Effector memory CD8-positive, alpha-beta T cell (primary cell): ENCODE measurements at places on chromosomes 6 and 20.

- no peak for DNase-seq
Measured at GRCh38 chr6:158519300-158519699, 40.6 kb upstream of the TMEM181 start.

- no peak for DNase-seq
Measured at GRCh38 chr6:45438849-45439406, 61.2 kb upstream of the SUPT3H start.

- DNase-seq, result no peak
Measured at GRCh38 chr6:150142670-150143515, at the start of gene PPP1R14C. PPP1R14C (plus strand) TSS chr6:150143044; CDS start chr6:150143193, 149 bp downstream.

DNA sequence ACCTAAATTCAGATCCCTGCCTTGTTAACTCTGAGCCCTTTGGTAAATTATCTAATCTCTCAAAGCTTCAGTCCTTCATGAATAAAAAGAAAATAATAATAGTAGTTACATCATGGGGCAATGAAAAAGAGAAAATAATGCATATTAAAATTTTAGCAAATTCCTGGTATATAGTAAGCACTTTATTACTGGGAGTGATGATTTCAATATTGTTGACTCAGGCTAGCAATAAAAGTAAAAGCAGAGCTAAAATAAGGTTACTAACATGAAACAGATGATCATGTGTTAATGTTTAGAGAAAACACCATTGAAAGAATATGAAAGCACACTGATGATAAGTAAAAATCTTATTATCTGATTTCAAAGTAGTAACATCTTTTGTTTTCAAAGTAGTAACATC lies 13.6 kb downstream of the GINS1 start:
- no peak for DNase-seq

DNA sequence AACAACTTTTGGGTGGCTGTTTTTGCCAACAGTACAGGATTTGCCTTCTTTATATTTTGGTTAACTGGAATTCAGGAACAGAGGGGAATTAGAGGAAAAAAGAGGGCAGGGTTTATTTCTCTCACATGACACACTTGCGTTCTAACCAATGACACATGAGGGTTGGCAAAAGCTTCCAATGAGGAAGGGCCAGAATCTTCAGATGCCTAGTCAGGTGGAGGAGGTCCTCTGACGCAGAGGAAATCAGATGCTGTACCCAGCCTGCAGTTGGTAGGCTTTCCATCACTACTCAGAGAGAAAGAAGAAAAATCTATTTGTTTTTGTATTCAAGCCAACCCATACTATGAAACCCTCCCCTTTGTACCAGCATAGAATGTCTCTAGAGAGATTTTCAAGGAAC lies 20.8 kb downstream of the TM9SF4 start:
- DNase-seq, result no peak

- DNase-seq, result no peak
Measured at GRCh38 chr6:16420337-16420714, 181.9 kb downstream of the GMPR start.

GRCh38 chr20:57212534-57213276 lies 53.7 kb downstream of the BMP7 start:
- DNase-seq, result no peak

DNA sequence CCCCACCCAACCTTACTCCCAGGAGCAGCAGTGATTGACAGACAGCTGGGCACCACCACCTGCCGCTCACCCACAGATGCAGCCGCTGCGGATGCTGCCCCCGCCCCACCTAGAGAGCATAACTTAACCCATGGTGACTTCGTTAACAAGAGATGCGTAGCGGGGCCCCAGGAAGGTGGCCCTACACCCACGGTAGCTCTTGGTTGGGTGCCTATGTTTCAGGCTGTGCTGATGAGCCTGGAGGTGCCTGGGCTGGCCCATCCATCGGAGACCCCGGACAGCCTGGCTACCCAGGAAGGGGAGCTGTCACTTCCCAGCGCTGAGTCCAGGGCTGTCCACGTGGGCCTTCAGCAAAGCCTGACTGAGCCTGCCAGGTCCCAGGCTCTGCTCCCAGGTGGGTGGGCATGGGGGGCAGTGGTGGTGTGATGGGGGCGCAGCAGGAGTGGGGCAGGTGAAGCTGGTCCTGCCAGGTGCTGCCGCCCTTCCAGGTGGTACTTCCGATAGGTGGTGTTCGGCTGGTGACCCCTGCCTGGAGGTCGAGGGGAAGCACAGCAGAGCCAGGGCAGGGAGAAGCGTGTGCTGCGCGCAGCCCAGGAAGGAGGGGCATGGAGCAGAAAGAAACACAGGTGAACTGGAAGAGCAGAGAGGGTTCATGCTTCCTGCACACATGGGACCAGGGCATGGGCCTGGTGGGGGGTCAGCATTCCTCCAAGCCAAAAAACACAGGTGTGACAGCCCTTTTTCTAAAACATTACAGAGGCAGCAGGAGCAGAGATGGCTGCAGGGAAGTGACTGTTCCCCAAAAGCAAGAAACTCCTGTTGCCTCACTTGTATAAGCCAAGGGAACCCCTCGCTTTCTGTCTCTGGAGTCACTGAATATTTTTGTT lies 56.9 kb downstream of the SYNJ2 start:
- no peak for DNase-seq
